Activated T-cell treated with anti-CD3 and anti-CD28 coated beads for 1 hour (primary cell): ENCODE measurements at places on chromosomes 4 and X.
A peak's percentile ranks its signal among the peaks of the same experiment; 100 is the strongest.

DNA sequence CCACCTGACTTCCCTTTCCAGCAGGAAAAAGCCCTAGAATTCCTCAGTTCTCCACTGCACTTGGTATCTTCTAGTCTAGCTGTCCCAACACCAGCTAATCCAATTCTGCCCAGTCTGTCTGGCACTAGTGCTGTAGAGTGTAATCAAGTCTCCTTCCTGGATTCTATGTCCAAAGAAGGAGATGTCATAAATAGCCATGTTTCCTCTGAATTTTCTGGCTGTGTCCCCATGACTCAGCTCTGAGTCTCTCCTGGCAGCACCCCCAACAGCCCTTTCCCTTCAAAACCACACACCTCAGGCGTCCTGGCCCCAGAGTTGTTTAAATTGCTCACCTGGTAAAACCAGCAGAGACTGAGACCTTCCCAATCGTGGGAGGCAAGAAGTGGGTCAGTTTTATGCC is 197.2 kb downstream of the GRXCR1 start:
- DNase-seq: no peak

GRCh38 chr4:124861761-124862160 is 149.2 kb upstream of the ANKRD50 start:
- no peak for DNase-seq

DNA sequence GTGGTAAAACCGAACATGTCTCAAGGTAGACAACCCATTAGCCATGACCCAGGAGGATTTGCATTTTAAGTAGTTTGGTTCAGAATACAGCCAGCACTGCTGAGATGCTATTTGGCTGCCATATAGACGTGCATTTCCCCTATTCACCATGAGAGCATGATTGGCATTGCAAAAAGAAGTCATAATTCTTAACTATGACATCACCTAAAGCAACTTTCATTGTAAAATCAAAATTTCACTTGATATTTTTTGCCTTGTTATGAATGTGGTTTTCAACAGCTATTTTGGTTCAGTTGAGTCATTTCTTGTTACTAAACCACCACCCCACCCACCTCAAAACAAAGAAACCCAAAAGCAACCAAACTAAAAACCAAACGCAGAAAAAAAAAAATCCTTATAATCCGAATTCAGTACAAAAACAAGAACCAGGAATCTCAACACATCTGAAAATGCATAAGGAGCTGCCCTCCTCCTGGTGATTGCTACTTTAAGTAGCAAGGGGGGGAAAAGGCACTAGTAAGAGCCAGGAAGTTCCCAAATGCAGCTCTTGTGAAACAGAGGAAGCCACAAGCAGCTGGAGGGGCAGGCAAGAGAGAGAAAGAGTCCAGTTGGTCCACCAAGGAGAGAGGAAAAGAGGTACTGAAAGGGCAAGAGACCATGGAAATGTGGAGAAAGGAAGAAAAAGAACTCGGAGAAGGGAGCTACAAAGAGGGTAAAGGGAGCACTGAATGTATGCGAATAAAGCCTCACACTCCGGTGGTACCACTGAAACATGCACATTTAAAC is 3.1 kb downstream of the SLITRK4 start:
- DNase-seq: no peak

- no peak for DNase-seq
Observed at GRCh38 chr4:84070289-84070688, 428.8 kb downstream of the NKX6-1 start.

GRCh38 chr4:118988635-118988972 is 100.0 kb downstream of the SYNPO2 start:
- no peak for DNase-seq

DNA sequence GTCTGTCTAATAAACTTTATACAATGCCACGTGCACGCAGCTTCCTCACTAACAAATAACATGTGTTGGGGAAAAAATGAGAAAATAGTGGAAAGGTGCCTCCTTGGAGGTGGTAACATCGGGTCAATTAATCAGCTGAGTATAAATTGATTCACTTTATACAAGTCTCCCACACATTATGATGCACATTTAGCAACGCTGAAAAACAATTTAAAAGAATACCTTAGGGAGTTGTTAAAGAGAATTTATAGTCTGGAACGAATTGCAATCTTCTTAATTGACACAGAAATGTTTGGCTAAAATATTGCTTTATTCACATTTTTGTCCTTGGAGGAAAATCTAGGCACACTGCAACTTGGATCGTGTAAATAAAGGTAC is 84.2 kb downstream of the HPRT1 start:
- no peak for DNase-seq

GRCh38 chrX:139750390-139750789 is 42.4 kb upstream of the MCF2 start:
- DNase-seq: no peak

GRCh38 chr4:5928844-5929420 is 36.0 kb upstream of the CRMP1 start:
- DNase-seq: no peak

DNA sequence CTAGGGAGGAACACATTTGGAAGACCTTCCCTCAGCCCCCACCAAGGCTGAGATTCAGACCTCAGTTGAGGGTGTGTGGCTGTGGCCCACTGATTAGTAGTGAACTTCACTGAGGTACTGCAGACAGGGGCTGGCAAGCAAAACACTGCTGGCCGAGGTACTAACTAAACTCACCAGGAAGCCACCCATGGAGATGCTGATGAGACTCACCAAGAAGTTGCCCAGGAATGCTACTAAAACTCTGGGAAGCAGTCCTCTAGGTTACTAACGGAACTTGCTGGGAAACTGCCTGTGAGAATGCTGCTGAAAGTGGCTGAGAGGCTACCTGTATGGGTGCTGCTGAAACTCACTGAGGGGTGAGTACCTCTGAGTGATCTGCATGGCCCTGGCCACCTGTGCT is 372.4 kb upstream of the RPS6KA3 start:
- no peak for DNase-seq

- no peak for DNase-seq
Observed at GRCh38 chr4:183636923-183637322, 22.1 kb downstream of the RWDD4 start.

- DNase-seq: no peak
Observed at GRCh38 chr4:174365018-174365587, 81.4 kb downstream of the CEP44 start.

- no peak for DNase-seq
Observed at GRCh38 chrX:7252013-7252610, 104.2 kb upstream of the PUDP start.

DNA sequence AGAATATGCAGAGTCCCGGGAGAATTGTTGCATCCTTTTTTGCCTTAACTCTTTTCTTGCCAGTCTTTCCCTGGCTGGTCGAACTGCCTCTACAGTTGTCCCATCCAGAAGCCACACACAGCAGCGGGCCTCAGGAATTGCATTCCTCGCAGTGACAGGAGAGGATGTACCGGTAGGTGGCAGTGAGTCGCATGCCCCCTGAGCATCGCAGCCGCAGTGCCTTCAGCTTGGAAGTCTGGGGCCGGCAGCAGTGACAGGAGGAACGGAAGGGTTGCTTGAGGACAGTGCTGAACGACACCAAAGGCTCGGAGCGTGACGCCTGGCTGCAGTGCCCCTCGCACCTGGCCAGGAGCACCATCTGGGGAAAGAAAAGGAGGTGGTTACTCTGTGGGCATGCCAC is 23.5 kb downstream of the NDP start:
- peak; percentile 5 for DNase-seq

DNA sequence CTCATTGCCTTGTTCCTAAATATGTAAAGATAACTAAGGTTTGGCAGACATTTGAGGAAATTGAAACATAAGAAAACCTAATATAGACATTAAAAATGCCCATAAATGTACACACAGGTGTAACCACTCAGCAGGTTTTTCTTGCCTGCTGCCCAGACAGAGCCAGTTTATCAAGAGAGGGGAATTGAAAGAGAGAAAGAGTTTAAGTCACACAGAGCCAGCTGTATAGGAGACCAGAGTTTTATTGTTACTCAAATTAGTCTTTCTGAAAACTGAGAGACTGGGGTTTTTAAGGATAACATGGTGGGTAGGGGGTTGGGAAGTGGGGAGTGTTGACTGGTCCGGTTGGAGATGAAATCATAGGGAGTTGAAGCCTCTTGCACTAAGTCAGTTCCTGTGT is 119.0 kb downstream of the CFAP299 start:
- DNase-seq: no peak

GRCh38 chr4:75555294-75556164 is at the start of gene ODAPH:
ODAPH (plus strand) TSS chr4:75556066; CDS start chr4:75556083, 17 bp downstream.
- no peak for DNase-seq

DNA sequence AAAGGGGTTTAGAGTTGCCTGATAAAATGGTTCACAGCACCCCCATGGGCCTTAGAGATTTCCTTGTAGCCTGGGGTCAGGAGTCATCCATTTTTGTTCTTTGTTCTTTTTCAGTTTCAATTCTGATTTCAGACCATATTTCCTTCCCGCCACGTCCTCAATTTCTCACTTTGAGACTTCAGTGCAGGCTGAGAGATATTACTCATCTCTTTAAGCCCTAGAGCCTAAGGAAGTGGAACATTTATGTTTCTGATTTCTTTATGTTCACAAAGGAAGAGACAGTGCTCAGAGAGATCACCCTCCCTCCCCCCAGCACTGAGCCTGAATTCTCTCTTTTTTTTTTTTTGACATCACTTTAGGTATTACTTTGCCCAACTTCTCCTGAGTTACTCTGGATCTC is 56.3 kb downstream of the MSN start:
- DNase-seq: no peak

- DNase-seq: no peak
Observed at GRCh38 chr4:131344761-131345160, 1804.3 kb upstream of the PCDH10 start.

DNA sequence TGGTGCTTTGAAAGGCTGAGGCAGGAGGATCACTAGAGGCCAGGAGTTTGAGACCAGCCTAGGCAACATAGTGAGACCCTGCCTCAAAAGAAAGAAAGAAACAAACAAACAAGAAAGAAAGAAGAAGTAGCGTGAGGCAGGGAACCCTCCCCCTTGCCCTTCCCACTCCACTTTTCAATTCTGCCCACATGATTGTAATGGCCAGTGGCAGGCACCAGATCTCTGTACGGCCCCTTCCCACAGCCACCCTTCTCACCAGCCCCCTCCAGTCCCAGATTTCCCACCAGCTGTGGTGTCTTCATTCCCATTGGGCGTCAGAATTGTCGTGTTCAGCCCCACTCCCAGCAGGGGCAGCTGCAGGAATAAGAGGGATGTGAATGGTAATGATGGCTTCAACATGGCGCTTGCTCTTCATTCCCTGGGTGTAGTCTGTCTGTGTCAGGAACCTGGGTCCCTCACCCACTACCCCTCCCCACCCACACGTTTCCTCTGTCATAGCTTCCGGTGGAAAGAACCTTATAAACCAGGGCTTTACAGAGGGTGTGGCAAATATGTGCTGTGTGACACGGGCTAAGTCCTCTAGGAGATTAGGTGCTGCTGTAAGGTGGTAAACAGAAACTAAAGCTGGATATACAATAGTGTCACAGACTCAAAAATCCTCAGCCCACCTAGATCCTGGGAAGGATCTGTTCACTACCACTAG is at the start of gene IL2RG:
Gene IL2RG, minus strand, starts transcription at position 437 of the 703 bp plus-strand sequence. Its CDS starts 38 bp downstream, at position 399.
- DNase-seq: peak; percentile 56

GRCh38 chrX:14964500-14964899 is 91.3 kb downstream of the MOSPD2 start:
- DNase-seq: no peak

DNA sequence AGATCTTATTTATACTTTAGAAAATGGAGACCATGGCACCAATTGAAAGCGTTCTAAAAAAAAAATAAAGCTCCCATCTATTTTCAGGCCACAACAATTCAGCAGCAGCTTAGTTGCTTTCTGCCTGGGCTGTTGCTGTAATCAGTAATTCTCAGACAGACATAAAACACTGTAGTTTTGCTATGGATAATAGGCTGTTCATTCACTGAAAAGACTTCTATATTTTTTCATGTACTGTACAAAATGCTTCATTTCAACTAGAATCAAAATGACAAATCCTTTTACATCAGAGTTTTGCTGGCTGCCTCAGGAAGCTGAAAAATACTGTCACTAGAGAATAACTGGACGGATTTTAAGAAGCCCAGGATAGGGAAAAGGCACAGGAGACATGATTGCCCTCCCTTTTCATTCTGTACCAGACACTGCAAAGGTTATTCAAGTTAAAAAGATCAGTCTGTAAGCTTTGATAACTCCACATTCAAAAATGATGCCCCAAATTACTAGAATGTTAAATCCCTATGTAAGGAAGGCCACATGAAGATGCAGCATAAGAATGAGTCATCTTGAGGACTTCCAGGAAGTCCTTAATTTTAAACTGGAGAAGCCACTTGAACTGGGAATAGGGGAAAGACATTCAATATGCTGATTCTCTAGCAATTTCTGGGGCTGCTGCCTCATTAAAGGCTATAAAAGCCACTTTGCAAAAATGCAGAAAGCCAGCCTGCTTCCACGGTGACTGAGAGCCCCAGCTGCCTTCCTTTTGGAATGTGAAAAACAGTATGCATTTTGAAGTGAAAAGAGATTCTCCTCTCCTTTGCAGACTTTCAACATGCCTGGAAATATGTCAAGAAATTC is 403.2 kb upstream of the RASGEF1B start:
- DNase-seq: no peak

DNA sequence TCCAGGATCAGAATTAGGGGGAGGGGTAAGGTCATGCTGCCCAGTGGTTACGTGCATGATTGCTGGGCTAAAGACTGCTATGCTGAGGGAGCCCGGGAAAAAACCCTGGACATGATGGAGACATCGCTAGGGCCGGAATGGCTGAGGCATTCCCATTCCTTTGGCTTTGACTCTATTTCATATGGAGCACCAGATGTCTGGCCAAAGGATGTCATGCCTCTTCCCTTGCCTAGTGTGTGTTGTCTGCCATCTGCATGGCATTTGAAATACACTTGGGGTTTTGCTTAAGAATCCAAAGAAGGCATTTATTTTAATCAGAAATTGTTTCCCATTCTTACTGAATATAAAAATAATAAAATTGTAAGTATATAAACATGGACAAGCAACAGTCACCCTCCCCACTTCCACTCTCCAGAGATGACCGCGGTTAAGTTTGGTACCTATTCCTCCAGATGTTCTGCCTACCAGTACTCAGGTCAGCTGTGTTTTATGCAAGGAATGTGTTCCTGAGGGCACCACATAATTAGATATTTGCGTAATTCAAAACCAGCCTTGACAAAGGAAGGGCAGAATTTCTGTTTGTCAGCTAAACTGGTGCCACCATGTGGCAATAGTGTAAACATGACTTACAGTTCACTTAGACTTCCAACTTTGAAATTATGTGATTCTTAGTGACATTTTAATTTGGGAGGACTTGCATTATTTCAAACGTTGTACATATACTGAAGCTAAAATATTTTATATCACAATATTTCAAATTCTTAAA is 105.9 kb downstream of the CT47B1 start:
- DNase-seq: no peak

GRCh38 chrX:137227151-137227550 is 193.4 kb upstream of the GPR101 start:
- DNase-seq: no peak

GRCh38 chr4:24770667-24771066 is 24.7 kb upstream of the SOD3 start:
- no peak for DNase-seq

- peak; percentile 12 for DNase-seq
Observed at GRCh38 chrX:54358424-54359211, 772 bp upstream of the WNK3 start.

DNA sequence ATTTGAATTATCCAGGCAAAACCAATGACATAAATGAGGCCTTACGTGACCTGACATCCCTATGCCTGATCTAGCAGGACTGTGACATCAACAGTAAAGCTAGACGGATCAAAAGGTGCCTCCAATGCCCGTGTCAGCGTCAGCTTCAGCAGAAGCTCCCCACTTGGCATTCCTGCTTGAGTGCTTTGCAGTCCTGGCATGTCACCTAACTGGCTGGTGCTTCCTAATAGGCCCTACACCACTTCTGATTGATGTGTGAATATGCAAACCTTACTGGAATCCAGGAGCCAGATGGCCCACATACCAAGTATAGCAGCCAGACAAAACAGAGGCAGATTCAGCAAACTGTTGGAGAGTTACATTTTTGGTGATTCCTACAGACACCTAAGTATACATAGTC is 224.2 kb downstream of the DMD start:
- DNase-seq: no peak
